Activated T-cell treated with anti-CD3 and anti-CD28 coated beads, Interleukin-2, amount 50 U/mL, for 24 hours (primary cell): ENCODE measurements at places on chromosomes 5 and 9.
A peak's percentile ranks its signal among the peaks of the same experiment; 100 is the strongest.

- peak overlapping the region; percentile 85 for H3K27ac ChIP-seq
- H3K4me3 ChIP-seq: peak overlapping the region; percentile 80
- H3K27me3 ChIP-seq: peaks cover 4% of the 10 kb centered on the region
- peak; percentile 62 for DNase-seq
- peaks cover 52% of the 10 kb centered on the region for H3K4me1 ChIP-seq
Measured at GRCh38 chr5:56480705-56481427, 247.7 kb upstream of the ANKRD55 start.

DNA sequence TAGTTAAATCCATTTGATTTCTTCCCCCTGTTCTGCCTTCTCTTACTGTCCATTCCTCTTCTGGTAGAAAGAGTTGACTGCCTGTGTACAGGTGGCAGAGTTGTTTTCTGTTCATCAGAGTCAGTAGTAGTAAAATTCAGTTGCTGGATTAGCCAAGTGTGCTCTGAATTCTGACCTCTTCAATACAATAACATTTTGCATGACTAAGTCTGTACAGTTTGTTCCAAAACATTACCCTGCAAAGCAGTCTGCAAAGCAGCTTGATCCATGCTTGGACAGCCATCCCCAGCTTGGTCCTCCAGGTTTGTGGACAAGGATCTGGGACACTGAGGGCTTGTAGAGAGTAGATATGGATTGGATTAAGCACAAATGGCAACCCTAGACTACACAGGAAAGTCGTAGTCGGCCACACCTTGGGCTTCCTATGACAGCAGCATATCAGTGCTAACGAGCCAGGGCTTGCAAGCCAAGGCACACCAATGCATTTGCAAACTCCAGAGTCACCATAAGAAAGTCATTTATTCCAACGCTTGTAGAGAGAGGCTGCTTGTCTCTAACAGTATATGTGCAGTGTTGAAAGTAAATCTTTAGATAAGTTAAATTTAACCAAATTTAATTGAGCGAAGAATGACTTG lies 25.2 kb downstream of the IL12B start:
- DNase-seq: no peak
- peaks cover 24% of the 10 kb centered on the region for H3K27me3 ChIP-seq
- no peak overlapping the region for H3K4me3 ChIP-seq
- no peaks in the 10 kb centered on the region for H3K4me1 ChIP-seq
- no peak overlapping the region for H3K27ac ChIP-seq
- H3K36me3 ChIP-seq: peaks cover 3% of the 10 kb centered on the region

- H3K4me1 ChIP-seq: no peaks in the 10 kb centered on the region
- H3K27me3 ChIP-seq: peaks cover 41% of the 10 kb centered on the region
- no peak overlapping the region for H3K27ac ChIP-seq
- no peak for DNase-seq
- no peaks in the 10 kb centered on the region for H3K36me3 ChIP-seq
Measured at GRCh38 chr9:109767404-109767803, 12.6 kb upstream of the PALM2AKAP2 start.

DNA sequence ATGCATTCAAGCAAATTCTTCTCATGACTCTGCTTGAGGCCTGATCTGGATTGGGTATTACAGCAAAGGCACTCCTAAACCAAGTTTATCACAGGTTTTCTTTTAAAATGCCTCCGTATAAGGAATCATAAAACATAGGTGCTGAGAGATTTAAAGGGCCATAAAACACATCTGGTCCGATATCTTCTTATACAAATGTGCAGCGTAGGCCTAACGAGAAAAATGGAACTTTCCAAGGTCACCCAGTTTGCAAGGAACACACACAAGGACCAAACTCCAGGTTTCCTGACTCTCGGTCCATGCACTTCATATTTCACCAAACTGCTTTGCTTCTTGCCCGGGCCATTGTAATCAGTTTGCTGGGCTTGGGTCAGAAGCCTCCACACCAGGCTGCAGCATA lies 22.1 kb downstream of the SH3RF2 start:
- no peak for DNase-seq
- no peak overlapping the region for H3K4me3 ChIP-seq
- H3K27me3 ChIP-seq: peaks cover 28% of the 10 kb centered on the region
- H3K27ac ChIP-seq: no peak overlapping the region

- no peaks in the 10 kb centered on the region for H3K27me3 ChIP-seq
- H3K36me3 ChIP-seq: peaks cover 59% of the 10 kb centered on the region
- H3K4me3 ChIP-seq: no peak overlapping the region
- peak; percentile 19 for DNase-seq
- H3K27ac ChIP-seq: peak overlapping the region; percentile 74
Measured at GRCh38 chr5:151180291-151180690, 22.7 kb upstream of the ANXA6 start.

- peaks cover 76% of the 10 kb centered on the region for H3K36me3 ChIP-seq
- DNase-seq: no peak
- no peak overlapping the region for H3K4me3 ChIP-seq
- H3K27ac ChIP-seq: no peak overlapping the region
- no peaks in the 10 kb centered on the region for H3K27me3 ChIP-seq
Measured at GRCh38 chr9:33992632-33993031, 56.1 kb downstream of the UBAP2 start.

- no peaks in the 10 kb centered on the region for H3K27me3 ChIP-seq
- peak overlapping the region; percentile 5 for H3K4me3 ChIP-seq
- no peak for DNase-seq
- no peak overlapping the region for H3K27ac ChIP-seq
- H3K36me3 ChIP-seq: peaks cover 4% of the 10 kb centered on the region
Measured at GRCh38 chr5:81717860-81718259, 33.0 kb downstream of the SSBP2 start.

DNA sequence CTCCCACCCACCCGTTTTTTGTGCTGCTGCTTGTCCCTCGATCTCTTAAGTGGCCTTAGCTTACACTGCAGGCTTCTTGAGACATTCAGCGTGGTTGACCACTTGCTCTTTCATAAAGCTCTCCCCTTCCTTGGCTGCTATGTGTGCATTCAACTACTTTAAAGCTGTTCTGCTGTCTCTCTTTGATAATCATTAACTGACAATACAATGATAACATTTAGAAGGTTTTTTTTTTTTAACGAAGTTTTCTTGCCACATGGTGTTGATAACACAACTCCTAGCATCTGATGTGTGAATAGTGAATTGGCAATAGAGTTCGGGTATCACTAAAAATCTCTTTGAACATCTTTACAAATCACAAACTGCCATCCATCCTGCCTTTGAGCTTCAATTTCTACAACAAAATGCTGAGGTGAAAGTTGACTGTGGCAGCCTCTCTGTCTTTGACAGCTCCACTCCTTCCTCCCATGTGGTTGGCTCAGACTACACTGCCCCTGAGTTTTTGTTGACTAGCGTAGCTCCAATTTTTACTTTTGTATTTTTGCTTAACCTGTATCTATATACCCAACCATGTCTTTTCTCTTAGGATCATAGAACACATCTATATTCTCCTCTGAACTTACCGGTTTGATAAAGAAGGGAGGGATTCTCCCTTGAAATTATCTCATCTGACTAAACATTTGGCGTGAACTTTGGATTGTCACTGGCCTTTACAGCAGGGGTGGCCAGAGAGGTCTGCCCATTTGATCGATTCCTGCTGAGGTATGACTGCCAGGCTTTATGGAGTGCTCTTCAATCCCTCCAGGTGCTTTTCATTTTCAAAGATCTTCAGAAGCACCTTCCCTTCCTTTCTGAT lies 409.4 kb upstream of the CD180 start:
- no peak overlapping the region for H3K27ac ChIP-seq
- DNase-seq: no peak
- peaks cover 5% of the 10 kb centered on the region for H3K27me3 ChIP-seq
- H3K4me3 ChIP-seq: no peak overlapping the region
- no peaks in the 10 kb centered on the region for H3K4me1 ChIP-seq
- H3K36me3 ChIP-seq: no peaks in the 10 kb centered on the region

DNA sequence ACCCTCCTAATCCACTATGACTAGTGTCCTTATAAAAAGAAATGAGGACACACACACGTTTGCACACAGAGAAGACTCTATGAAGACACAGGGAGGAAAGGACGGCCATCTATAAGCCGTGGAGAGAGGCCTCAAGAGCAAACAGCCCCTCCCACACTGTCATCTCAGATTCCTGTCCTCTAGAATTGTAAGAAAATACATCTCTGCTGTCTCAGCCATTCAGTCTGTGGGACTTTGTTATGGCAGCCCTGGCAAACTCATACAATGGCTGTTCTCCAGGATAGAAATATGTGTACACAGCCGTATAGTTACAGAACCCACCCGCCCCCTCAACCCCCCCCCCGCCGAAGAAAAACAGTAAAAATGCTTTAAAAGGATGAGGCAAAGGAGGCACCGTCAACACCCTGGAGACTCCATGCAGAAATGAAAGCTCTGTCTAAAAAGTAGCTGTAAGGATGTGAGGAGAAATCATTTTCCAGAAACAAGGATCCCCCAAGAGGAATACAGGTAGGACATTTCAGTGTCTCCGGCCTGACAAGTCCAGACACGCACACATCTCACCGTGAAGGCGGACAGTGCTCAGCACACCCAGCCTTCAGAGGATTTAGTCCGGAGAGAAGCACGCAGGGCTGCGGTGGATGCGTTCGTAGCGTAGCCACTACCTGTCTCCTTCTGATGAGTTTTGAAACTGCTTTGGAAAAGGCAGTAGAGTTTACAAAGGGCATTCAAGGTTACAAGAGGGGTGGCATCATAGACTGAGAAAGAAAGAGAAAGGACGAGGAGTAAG lies 110.8 kb upstream of the ERCC6L2 start:
- H3K27ac ChIP-seq: no peak overlapping the region
- no peak overlapping the region for H3K4me3 ChIP-seq
- H3K36me3 ChIP-seq: no peaks in the 10 kb centered on the region
- peaks cover 2% of the 10 kb centered on the region for H3K4me1 ChIP-seq

DNA sequence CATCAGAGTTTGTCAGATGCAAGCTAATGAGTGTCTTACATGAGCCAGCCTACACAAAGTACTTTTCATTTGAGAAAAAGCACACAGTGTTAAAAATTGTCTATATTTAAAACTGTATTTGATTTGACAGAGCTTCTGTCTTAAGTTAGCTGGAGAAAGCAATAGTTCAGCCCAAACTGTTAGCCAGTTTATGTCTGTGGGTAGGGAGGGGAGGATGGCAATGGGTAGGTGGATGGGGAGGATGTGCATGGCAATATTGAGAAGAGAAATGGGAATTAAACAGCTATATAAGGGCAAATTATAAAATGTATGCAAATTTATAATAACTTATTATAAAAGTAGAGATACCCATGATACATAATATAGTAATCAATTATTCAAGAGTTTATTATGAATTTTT lies 31.3 kb downstream of the CDH9 start:
- no peaks in the 10 kb centered on the region for H3K4me1 ChIP-seq
- no peak overlapping the region for H3K27ac ChIP-seq
- no peak overlapping the region for H3K4me3 ChIP-seq
- no peaks in the 10 kb centered on the region for H3K27me3 ChIP-seq

GRCh38 chr9:18493451-18493993 lies 19.6 kb downstream of the ADAMTSL1 start:
- no peak for DNase-seq
- H3K36me3 ChIP-seq: no peaks in the 10 kb centered on the region
- no peak overlapping the region for H3K4me3 ChIP-seq
- H3K27ac ChIP-seq: no peak overlapping the region
- no peaks in the 10 kb centered on the region for H3K27me3 ChIP-seq
- H3K4me1 ChIP-seq: no peaks in the 10 kb centered on the region
